ENCODE measurements at places on chromosomes 16 and 17. TPM values are rescaled to one million over a fixed set of nuclear protein-coding genes. Genes with fewer than 3 reads are reported as not detected.

DNA sequence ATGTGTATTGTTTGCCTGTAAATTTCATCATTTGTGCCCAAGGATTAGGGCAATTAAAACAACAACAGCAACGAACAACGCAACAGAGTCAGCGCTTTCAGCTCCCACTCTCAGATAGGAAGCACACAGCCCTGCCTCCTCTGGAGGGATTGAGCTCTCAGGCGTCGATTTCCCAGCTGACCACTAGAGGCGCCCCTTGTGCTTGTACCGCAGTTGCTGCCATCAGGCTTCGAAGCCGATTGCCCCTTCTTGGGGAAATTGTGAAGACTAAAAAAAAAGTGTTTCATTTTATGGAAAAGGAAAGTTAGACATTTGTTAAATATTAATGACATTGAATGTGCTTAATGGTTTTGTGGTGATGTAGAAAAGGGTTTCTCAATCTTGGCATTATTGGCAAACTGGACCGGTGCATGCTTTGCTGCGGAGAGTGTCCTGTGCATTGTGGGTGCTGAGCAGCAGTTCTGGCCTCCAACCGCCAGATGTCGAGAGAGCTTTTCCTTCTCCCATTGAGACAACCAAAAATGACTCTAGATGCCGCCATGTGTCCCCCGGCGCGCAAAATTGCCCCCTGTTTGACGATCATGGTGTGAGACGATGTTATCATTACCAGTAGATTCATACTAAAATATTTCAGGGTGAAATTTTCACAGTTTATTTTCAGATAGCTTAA lies 650.4 kb upstream of the RBFOX1 start:
- DNase-seq = no peak

FOXJ1 gene
- total RNA-seq = 5.4 TPM

CCL8 gene
- total RNA-seq = not detected

DNA sequence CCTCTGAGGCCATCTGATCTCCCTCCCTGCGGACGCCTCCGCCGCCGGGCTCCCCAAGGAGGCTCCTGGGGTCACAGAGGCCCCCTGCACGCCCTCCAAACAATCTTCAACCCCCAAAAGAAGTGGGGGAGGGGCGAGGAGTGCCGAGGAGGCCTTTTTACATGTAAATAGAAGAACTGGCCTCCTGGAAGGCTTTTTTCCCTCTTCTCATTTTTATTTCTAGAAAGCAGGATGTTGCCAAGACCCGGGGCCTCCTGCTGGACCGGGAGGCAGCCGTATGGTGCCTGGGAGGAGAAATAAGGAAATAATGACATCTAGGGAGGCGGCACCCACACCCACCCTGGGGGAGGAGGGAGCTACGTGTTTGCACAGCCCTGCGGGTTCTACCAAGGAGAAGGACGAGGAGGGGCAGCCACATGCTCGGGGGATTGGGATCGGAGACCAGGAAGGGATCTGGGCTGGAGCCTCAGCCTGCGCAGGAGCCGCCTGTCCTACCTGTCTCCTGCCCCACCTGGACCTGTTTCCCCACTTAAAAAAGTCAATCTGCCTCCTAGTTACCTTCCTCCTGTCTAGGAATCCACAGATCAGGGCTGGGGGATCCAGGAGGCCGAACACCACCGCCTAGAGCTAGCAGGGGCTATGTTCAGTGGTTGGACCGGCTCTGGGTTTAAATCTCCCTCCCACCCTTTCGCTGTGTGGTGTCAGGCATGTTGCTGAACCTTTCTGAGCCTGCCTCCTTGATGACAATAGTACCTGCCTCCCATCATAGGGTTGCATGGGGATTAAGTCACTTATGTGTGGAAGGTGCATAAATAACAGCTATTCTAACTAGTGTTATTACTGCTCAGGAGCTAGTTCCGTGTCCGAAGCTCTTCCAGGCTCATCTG lies 175.7 kb upstream of the GSE1 start:
- DNase-seq = no peak

PABPN1L gene
- total RNA-seq = not detected

ZNF469 gene
- total RNA-seq = 1.2 TPM

DNA sequence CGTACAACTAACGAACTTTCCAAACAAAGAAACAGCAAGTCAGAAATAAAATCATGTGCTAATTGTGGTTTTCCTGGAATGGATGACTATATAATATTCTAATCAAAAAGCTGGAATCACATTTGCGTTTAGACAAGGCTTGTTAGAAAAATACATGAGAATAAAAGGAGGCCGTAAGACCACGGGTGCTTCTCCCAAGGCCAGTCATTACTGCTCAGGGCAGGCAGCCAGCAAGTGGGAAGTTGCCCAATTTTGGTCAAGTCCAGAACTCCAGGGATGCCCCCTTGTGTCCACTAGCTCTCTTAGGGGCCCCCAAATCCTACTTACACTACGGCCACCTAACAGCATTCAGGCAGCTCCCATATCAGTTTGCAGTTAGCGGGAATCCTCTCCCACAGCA lies 25.9 kb upstream of the LYRM9 start:
- no peak for DNase-seq

DNA sequence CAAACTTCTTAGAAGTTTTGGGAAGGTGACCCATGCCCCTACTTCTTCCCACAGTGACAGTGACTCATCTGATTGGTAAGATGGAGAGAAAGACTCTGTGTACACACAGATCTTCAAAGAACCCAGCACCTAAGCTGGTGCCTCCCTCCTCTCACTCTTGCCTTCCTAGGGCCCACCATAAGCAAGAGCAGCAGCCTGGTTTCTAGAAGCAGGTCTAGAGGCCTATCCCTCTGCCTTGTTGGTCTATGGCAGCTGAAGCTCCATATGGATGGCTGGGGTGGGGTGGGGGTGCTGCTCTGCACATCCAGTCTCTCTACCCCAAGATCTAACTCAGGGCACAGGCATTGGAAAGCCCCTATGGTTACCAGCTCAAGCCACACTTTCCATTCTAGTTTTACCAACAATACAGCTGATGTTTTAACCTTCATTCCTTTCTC lies 47.5 kb downstream of the STAT3 start:
- DNase-seq = no peak

DNA sequence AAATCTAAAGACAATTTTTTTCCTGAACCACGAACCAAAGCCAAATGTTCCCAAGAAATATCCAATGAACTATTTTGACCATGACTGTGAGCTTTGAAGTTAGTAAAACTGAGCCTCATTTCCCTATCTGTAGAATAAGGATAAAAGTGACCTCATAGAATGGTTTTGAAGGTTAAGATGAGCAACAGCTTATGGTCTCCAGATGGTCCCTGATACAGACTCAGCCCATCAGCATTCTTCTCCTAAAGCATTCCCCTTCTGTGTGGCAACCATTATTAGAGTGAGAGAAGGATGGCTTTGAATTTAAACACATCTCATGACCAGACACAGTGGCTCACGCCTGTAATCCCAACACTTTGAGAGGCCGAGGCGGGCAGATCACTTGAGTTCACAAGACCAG lies 70.1 kb downstream of the COPRS start:
- no peak for DNase-seq

DNA sequence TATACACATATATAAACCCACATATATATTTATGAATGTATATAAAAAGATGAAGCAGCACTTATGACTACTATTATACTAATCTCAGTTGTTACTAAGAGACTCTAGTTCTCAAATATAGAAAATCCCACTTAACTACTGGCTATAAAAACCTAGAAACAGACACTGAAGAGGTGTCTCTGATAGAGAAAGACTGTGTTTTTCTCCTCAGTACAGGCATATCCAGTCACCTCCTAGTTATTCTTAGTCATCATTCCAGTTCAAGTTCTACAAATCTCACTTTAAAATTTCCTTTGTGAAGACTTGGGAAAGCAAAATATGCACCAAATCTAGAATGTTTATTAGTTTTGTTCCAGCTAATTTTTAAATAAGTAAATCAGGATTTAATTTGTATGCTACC lies 93.9 kb downstream of the STH start:
- no peak for DNase-seq

- no peak for DNase-seq
Observed at GRCh38 chr16:52171481-52171880, 375.5 kb downstream of the TOX3 start.

DNA sequence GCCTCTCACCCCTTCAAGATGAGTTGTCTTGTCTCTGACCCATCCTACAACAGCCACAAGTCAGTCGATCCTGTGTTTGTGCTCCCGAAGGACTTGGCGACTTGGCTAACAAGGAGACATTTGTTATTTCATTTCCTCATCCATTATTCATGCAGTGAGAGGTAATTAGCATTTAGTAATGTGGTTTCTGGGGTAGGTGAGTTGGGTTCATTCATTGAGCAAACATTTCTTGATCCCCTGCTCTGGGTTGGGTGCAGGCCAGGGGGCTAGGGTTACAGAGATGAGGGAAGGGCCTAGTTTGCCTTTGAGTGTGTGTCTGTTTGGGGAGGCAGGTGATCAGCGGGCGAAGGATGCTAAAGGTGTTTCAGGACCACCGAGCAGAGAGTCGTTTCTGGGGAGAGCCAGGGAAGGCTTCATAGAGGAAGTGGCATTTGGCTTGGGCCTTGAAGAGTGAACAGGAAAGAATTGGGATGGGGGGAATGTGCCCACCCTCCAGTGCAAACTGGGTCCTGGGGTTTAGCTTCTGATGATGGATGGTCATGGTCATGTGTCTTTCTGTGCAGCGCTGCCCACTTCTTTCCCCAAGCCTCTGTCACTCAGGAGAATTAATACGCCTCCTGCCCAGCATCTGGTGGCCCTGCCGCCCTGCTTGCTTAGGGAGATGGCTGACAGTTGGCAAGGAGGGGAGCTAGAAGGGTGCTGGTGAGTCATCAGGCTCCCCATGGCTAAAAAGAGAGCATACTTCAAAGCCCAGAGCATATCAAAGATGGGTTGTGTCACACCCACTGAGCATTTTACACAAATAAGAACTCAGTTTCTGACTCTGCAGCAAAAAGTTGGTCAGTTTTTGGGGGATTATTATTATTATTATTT lies 38.5 kb downstream of the MSI2 start:
- no peak for DNase-seq

TBC1D28 gene
- total RNA-seq = not detected

- no peak for DNase-seq
Observed at GRCh38 chr17:14605267-14605599, 304.4 kb downstream of the HS3ST3B1 start.

SRCAP gene
- 89.4 TPM for total RNA-seq

GRCh38 chr16:54590836-54591235 lies 304.2 kb upstream of the IRX3 start:
- DNase-seq = no peak

CETP gene
- total RNA-seq = not detected

SCGB1C2 gene
- not detected for total RNA-seq

- no peak for DNase-seq
Observed at GRCh38 chr16:85202631-85203461, 90.6 kb upstream of the CIBAR2 start.

DNA sequence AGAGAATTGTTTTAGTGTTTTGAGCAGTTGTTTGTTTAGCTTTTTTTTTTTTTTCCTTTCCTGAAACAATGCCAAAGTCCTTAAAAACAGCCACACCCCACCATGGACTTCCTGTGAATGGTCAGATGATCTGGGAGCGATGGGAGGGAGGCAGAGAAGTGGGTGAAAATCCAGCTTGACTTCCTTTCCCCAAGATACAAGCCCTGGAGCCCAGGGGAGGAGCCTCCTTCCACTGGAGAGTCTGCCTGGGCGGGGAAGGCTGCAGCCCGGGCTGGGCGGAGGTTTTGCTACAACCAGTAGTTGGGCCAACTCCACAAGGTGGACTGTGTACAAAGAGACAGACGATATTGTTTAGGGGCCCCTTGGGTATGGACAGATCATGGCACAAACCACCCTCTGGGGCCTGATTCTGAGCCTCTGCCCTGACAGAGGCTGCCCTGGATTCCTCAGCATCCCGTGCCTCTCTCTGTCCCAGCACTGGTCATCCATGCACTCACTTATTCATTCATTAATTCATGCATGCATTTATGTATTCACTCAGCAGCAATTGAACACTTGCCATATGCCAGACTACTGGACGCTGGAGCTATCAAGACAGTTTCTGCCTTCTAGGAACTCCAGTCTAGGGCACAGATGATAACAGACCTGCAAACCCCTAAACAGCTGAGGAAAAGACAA lies 29.8 kb downstream of the WSB1 start:
- DNase-seq = no peak

DNA sequence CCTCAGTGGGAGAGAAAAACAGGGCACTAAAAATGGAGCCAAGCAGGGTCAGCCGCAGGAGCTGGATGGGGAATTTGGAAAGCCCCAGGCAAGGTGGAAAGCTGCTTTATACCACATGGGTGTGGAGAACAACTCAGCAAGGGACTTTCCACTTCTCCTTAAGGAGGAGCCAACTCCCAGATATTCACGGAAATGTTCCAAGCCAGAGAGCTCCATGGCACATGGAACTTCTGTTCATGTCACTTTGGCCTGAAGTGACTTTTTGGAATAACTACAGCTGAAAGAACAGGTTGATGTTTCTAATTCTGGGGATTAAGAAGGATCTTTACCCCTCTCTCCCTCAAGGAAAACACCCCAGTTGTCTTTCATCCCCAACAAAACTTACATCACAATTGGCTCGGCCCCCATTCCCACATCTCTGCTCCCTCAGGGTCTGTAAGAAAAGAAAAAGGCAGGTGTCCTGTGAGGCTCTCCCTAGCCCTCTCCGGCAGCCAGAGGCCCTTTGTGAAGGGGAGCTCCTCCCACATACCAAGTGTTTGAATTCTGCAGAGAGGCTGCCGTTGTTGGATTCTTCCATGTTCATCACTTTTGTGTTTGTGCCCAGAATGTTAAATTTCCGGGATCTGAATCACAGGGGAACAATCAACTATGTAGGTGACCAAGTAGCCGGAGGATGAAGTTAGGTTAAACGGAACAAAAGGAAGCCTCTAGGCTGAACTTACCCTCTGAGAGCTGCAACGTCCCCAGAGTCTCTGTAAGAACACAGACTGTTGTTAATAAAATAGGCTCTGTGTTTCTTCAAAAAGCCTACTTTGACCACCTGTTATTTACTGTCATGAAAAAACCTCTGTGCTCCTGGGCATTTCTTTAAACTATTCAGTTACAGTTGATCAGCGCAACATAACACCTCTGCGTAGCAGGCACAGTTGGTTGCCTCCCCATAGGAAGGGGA lies 41.0 kb downstream of the STAT5A start:
- DNase-seq = no peak

- peak; percentile 39 for DNase-seq
Observed at GRCh38 chr16:89192956-89193575, 7.3 kb downstream of the SLC22A31 start.

- DNase-seq = peak; percentile 60
Observed at GRCh38 chr17:8326511-8327302, 12.9 kb upstream of the ODF4 start.

DNA sequence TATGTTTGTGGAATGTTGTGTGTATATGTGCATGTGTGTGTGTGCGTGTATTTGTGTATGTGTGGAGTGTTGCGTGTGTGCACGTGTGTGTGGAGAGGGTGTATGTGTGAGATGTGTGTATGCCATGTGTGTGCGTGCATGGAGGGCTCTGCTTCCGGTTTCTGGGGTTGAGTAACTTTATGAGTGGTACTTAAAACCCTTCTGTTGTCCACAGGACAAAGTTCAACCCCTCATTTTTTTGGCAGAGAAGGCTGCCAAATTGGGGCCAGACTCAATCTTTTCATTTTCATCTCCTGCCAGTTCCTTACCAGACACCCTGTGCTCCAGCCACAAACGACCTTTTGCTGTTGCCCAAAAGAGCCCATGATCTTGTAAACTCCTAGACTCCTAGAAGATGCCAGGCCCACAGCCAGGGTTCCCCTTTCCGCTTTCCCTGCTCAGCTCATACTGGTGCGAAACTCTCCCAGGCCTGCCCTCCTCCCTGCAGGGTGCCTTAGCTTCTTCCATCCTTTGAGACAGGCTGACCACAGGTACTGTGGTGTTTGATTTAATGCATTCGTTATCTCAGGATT lies 100.2 kb downstream of the CMIP start:
- DNase-seq = no peak

- no peak for DNase-seq
Observed at GRCh38 chr16:86986136-86986535, 331.1 kb downstream of the C16orf95 start.

Data from activated naive CD8-positive, alpha-beta T cell treated with anti-CD3 and anti-CD28 coated beads, Interleukin-2, amount 10 ng/mL, durations not matched to agents 7 days and 5 days (primary cell).